ENCODE measurements at places on chromosomes 11 and 22.

- DNase-seq = peak; percentile 36
Observed at GRCh38 chr11:113796663-113797259, 17.2 kb downstream of the CLDN25 start.

DNA sequence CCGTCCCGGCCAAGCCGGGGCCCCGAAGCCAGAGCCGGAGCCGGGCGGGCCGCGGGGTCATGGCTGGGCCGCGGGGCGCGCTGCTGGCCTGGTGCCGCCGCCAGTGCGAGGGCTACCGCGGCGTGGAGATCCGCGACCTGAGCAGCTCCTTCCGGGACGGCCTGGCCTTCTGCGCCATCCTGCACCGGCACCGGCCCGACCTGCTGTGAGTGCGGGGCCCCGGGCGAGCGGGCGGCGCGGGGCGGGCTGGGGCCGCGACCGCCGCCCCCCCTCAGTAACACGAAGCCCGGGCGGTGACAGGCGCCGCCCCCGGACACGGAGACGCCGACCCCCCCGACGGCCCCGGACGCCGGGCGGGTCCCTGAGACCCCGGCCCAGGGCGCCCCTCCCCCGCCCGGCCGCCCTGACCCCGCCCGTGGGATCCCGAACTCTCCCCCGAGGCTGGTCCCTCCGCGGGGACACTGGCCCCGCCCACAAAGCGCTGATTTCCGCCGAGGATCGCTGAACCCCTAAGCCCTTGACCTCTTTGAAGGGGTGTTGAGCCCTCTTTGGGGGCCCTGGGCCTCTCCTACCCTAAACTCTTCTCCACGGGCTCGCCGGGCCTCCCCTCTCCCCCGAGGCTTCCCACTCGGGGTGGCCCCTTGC is 389 bp downstream of the MICALL1 start:
- DNase-seq = peak; percentile 34

- no peak for DNase-seq
Observed at GRCh38 chr11:108786281-108786990, 121.6 kb downstream of the DDX10 start.

DNA sequence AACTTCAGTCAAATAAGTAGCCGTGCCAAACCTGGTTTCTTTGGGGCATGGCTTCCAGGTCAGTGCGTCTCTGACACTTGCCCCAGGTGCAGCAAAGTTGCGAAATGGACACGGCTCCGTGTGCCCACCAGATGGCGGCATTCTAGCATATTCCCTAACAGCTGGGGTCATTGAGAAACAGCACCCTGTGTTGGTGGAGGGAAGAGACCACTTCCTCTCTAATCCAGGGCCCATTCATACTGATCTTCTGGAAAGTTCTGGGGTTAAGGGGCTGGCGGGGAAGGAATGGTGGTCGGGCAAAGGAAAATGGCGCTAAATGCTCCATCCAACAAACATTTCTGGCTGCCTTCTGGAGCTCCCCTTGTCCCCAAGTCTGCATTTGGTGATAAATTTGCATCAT is 141.2 kb upstream of the TIMP3 start:
- peak; percentile 33 for DNase-seq

GRCh38 chr11:17263769-17264168 is 12.8 kb upstream of the NUCB2 start:
- no peak for DNase-seq

DNA sequence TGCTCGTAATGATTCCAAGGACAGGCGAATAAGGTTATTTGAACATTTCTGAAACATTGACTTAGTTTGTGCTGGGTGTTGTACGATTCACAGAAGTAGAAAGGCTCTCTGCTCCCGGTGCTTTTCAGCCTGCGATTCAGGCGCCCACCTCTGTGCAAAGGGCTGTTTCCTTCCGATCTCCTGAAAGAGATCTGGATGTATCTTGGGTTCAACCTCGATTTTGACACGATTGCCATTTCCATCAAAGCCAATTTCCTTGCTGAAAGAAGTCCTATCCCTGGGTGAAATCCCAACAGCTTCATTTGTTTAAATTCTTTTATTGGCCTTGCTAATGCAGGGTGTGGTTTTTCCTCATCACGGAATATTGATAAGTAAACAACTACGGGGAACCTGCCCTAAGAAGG is 1.1 kb upstream of the ZC3H12C start:
- DNase-seq = no peak

DNA sequence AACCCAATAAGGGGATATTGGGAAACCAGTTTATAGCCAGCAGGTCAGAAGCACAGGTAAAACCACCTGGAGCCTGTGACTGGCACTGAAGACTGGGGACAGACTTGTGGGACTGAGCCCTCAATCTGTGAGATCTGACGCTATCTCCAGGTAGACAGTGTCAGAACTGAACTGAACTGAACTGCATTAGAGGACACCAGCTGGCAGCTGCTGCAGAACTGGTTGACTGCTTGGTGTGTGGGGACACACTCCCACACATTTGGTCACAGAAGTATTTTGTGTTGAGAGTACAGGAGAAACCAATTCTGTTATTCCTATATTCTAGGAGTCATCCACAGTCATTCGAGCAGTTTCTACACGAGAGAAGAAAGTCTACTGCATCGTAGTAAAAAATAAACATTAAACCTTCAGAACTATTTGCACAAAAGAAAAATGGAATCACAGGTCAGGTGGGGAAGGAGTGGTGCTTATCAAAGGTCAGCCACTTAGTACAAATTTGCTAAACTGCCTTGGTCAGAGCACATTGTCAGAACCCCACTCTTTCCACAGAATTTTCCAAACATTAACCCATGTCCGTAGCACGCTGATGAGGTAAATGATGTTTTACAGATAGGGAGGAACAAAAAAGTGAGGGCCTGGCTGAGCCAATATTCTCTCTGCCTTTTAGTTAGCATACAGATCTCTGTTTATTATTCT is 77.2 kb downstream of the SIK3 start:
- no peak for DNase-seq

DNA sequence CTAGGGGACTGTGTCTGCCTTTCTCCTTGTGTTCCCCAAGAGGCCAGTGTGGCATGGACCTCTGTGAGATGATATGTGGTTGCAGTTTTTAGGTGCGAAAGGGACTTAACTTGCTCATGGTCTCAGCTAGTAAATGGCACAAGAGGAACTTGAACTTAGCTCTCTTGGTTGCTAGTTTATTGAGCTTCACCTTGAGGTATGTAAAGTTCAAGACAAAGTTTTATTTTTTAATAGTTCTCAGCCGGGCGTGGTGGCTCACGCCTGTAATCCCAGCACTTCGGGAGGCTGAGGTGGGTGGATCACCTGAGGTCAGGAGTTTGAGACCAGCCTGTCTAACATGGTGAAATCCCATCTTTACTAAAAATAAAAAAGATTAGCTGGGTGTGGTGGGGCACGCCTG is 71.6 kb upstream of the SUSD2 start:
- no peak for DNase-seq

- DNase-seq = no peak
Observed at GRCh38 chr11:132123449-132123848, 753.0 kb downstream of the NTM start.

GRCh38 chr11:47509077-47509536 is 43.8 kb downstream of the CELF1 start:
- no peak for DNase-seq

DNA sequence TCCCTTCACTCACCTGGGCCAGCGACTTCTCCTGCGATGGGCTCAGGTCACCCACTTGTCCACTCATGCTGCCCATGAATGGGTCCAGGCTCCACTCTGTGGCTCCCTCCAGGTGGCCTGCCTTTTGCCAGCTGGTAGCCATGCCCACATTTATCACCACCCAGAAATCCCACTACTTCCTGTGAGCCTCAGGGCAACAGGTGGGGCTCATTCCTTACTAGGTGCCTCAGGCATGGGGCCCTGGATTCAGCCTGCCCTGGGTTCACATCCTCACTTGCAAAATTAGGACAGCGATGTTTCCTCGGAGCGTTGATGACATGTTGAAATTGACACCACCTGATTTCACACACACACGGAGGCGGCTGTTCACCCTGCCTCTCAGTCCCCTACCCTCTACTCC is at the start of gene SEC14L6:
Gene SEC14L6, minus strand, starts transcription at position 126 of the 400 bp plus-strand sequence. Its CDS starts 59 bp downstream, at position 67.
- DNase-seq = no peak

GRCh38 chr11:44452827-44453572 is 112.5 kb upstream of the CD82 start:
- no peak for DNase-seq

- no peak for DNase-seq
Observed at GRCh38 chr22:27295040-27295439, 506.5 kb downstream of the MN1 start.

- DNase-seq = no peak
Observed at GRCh38 chr11:22430141-22430541, 92.0 kb downstream of the SLC17A6 start.

DNA sequence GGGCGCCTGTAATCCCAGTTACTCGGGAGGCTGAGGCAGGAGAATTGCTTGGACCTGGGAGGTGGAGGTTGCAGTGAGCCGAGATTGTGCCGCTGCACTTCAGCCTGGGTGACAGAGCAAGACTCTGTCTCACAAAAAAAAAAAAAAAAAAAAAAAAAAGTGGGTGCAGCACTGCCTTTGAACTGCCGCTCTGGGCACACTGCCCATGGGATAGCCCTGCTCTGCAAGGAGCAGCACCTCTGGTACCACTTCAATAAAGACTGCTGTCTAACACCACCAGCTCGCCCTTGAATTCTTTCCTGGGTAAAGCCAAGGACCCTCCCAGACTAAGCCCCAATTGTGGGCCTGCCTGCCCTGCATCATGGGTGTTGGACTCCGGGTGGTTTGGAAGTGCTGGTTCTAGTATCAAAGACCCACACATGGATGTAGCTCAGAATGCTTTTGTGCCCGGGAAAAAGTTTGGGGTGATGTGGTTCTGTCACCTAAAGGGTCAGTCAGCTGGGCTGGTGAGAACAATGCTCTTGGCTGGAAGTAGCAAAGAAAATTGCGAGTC is 444.3 kb downstream of the TBC1D22A start:
- no peak for DNase-seq

DNA sequence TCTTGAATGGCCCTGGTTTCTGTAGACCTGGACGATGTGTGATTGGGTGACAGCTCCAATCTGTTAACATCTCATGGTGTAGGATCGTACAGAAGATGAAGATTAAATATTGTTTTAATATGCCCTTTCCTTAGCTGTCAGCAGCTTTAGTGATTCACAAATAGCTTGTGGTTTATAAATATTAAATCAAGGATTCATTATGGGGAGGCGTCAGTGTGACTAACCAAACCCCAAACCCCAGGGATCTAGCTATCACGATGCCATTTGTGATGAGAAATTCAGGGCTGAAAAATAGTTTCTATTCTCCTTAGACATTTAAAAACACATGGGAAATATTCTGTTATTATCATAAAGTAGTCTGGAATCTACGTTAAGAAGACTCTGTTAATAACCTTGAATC is 73.4 kb downstream of the NCAM1 start:
- no peak for DNase-seq

- DNase-seq = peak; percentile 70
Observed at GRCh38 chr11:72831521-72832300, 17.5 kb downstream of the ATG16L2 start.

DNA sequence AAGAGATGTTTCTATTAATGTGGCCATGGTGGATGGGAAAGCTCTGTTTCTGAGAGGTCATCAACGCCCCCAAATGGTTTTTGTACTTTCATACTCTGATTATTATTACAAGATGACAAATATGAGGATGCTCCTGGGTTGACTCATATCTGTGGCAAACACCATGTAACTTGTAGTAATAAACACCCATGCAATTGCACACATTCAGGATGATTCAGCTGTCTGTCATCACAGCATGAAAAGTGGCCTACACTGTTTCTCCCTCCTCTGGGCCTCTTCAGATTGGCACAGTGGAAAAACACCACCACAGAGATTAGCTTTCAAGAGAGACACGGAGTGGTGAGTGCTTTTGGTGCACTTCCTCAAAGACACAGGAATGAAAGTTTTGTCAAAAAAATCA is 85.4 kb downstream of the MTNR1B start:
- DNase-seq = peak; percentile 15

- no peak for DNase-seq
Observed at GRCh38 chr11:65435411-65435931, 12.9 kb downstream of the NEAT1 start.

DNA sequence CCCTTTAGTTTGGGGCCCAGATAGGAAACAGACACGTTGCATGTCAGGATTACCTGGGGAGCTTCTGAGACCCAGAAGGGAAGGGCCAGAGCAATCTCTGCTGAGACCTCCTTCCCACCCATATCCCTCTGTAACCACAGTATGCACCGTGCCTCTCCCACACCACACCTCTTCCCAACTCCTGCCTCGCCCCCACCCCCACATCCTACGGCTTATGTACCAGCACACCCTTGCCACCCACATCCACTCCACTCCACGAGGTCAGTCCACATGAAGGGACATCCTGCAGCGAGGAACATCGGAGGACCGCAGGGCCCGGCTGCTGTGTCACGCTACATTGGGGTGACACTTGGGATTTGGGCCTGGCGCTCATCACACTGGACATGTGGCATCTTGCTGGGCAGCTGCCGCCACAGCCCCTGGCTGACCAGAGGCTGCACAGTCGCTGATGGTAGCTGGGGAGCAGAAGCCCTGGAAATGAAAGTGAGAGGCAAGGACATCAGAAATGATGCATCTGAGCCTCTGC is 118.3 kb upstream of the LMO1 start:
- no peak for DNase-seq

DNA sequence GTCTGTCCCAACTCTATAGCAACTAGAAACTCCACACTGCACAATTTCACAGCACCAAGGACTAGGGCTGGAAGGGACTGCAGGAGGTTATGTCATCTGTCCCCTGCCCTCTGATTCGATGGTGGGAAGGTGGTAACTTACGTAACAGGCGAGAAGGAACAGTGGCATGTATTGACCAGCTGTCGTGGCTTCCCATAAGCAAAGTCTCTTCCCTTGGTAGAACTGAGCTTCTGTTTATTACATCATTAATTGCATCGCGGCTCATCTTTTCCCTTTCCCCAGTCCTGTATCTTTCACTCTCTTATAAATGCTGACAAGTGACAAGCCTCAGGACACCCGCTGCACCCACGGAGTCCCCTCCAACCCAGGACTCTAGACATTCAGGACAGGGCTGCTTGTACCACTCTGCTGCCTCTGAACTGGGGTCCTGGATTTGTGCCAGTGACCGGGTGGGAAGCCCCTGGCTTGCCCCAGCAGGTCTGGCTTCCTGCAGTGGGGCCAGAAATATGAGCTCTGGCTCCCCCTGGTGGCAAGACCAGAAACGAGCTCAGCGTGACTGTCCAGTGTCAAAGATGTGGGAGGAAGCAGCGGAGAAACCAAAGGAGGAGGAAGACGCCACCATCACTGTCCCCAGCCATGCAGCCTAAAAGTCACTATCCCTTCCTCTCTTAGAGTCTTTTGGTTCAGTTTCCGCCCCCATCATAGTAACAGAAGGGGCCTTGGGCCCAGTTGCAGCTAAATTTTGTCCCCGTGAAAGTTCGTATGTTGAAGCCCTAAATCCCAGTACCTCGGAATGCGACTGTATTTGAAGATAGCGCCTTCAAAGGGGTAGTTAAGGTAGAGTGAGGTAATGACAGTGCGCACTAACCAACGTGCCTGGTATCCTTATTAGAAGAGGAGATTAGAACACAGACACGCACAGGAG is 84.5 kb downstream of the ISX start:
- no peak for DNase-seq

DNA sequence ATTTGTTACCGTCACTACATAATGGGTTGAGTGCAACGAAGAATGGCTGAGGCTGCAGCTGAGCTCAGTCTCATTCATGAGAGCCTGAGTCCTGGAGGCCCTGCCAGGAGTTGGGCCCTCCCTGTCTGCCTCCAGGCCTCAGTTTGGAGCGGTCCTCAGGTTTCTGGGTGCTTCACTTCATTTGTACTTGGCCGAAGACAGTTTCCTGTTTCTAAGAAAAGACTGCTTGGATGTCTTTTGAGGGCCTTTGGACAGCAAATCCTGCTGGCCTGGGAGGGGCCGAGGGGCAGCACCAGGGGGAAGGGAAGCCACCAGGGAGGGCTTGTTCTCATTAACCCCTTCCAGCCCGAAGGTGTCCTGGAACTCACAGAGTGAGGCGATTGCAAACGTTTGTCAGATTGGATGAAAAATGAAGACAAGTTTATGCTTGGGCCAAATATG is 163.1 kb downstream of the ETS1 start:
- no peak for DNase-seq

All from H54 (cell line).